ENCODE measurements at places on chromosomes 3 and 15.

- no peak for DNase-seq
Observed at GRCh38 chr15:60720493-60721256, 241.7 kb upstream of the ICE2 start.

DNA sequence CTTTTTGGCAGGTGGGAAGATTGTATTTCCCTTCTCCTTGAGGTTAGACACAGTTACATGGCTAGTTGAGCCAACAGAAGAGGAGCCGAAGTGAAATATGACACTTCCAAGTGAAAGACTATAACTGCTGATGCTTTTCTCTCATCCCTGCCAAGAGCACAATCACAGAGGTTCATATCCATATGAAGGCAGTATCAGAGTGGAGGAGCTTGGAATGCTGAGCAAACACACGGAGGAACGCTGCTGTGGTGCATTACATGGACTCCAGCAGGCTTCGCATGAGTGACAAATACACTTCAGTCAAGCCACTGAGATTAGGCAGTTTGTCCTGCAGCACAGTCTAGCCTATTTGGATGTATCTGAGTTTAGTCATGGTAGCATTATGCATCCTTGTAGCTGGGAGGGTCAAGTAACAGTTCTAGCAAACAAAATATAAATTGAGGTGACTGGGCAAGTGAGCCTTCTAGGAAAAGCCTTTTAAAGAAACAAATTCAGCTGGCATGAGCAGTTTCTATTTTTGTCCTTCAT is 5.4 kb downstream of the IQCF6 start:
- no peak for DNase-seq

- DNase-seq: peak; percentile 43
Observed at GRCh38 chr15:77821188-77821958, 188.7 kb upstream of the LINGO1 start.

DNA sequence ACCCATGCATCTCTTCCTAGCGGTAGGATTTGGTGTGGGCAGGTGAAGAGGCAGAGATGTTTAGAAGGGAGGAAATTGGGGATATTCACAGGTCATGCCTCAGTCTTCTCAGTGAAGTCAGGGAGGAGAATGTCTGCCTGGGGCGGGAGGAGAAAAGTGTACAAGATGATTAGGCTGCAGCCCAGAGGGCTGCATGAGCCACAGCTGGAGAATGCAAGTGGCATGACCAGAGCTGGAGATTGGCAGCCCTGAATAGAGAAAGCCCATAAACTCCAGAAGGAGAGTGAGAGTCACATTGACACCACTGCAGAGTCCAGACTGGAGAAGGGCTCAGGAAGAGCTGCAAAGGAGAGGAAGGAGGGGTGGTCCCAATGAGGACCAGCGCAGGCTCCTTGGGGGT is 22.6 kb downstream of the PDHB start:
- DNase-seq: no peak

DNA sequence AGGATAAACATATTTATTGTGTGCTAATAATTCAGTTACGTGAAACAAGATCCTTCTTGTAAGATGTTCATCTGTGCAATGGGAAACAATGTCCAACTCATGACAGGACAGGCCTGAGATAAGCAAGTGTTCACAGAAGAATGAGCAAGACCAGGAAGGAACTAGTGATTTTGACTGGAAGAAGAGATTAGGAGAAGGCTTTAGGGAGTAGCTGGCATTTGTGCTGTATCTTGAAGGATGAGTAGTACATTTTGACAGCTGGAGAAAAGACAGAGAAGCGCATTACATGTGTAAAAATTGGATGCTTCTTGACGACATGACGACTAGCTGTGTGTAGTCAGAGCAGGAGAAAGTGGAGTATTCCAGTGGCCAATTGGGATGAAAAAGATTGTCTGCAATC is 48.4 kb downstream of the GBE1 start:
- DNase-seq: no peak

- no peak for DNase-seq
Observed at GRCh38 chr15:78055919-78056713, 21.4 kb downstream of the TBC1D2B start.

DNA sequence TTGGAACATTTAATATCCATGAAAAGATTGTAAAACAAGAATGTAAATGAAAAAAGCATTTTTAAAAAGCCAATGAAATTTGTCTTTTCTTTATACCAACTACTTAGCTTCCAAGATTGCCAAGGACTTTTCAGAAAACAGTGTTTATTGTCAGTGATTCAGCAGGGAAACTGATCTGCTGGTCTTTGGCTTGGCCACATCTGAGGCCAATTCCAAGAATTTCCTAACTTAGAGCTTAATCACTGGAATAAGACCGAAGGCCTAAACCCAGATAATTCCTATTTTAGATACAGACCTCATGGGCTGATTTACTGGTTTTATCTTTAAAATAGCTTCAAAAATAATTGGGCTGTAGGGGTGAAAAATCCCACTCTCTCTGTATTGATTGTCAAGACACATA is 260.5 kb upstream of the RORA start:
- DNase-seq: no peak

GRCh38 chr15:67067930-67068551 is 2.6 kb downstream of the SMAD3 start:
- DNase-seq: no peak

DNA sequence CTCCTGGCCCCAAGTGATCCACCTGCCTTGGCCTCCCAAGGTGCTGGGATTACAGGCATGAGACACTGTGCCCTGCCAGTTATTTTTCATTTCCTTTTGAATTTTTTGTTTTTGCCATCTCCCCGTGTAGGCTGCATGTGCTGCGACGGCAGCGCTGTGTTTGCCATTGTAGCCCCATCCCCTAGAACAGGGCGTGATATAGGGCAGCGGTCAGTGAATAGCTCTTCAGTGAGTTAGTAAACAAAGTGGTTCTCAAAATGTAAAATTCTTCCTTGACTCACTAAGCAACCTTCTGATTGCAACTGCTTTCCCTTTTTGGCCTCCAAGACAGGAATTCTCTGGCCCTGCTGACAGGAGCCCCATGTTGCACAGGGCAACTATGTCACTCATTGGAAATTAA is 138.1 kb upstream of the CTDSPL start:
- no peak for DNase-seq

DNA sequence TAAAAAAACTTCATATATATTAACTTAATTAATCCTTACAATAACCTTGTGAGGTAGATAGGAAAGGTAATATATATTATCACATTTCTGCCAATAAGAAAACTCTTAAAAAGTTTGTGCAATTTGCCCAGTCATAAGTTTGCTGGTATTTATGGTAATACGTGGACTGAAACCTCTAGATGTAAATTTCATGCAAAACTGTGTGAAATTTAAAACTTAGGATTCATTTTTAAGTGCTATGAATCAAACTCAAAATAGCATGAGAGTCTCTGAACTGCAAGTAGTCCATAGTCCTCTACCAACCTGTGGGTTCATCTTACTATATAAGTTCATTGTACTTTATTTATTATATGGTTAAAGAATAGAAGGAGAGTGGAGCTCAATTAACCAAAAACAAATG is 56.4 kb downstream of the ZBTB20 start:
- no peak for DNase-seq

- DNase-seq: no peak
Observed at GRCh38 chr3:194072097-194072428, 63.9 kb upstream of the HES1 start.

- DNase-seq: no peak
Observed at GRCh38 chr15:29383367-29383766, 113.7 kb upstream of the NSMCE3 start.

DNA sequence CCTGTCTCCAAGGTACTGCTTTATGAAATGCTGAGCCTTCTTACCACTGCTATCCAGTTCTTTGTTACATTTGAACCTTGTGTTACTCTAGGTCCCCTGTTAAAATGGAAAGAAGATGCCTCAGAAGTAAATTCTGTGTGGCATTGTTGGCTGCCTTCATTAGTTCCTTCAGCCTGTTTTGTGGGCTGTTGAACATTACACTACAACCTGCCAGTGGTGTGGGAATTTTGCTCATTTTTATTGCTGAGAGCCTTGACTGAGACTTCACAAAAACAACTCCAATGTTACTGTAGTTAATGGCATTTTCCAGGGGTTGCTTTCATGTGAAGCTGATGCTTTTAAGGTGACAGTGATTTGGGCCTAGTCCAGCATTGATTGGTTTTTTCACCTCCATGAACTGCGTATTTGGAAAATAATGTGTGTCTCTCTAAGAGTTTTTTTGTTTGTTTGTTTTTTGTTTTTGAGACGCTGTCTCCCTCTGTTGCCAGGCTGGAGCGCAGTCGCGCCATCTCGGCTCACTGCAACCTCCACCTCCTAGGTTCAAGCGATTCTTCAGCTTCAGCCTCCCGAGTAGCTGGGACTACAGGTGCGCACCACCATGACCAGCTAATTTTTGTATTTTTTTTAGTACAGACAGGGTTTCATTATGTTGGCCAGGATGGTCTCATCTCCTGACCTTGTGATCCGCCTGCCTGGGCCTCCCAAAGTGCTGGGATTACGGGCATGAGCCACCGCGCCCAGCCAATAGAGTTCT is 4.3 kb downstream of the MAPK6 start:
- DNase-seq: peak; percentile 33

DNA sequence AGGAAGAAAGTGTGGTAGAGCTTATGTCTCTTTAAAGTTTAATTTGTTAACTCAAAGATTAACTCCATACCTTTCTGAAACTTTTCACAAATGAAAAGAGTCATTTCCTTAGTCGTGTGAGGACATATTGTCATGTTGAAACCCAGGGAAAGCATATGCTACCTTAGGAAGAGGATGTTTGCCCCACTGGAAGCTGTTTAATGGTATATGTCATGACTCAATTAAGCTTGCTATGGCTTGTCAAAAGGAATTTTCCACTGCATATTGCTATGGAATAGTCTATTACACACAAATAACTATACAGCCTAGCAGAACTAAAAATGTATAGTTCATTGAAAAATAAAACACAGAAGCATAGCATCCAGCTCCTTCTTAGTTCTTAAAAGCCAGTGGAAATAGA is 69.9 kb downstream of the NSUN3 start:
- DNase-seq: no peak

- no peak for DNase-seq
Observed at GRCh38 chr3:9855594-9855993, 11.8 kb upstream of the RPUSD3 start.

DNA sequence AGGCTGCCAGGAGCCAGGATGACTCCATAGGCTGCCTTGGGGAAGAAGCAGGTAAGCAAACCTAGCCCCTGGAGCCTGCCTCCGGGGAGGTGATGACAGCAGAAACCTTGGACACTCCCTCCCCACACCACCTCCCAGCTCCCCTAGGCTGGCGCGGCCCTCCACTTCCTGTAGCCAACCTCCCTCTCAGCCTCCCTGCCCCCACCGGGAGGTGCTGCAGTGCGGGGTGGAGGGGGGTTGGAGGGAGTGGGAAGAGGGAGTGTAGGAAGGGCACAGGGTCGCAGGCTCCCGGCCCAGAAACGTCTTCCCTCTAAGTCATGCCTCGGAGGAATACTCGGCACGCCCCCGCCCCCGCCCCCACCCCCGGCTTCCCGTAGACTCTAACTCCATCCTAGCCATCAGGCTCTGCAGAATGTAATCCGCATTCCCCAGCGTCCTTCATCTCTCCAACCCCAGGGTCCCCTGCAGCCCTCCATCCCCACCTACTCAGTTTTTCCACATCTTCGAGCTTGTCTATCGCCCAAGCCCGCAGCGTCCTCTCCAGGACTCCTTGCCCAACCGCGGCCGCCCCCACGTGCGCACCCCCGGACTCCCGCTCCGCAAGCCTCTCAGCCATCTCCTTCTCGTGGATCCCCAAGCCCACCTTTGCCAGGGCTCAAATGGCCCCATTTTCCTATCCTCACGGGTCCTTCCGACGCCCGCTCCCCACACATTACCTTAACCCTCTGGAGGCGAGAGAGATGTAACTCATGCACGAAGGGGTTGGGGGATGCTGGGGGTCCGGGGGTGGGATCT is 528 bp downstream of the LPCAT4 start:
- no peak for DNase-seq

DNA sequence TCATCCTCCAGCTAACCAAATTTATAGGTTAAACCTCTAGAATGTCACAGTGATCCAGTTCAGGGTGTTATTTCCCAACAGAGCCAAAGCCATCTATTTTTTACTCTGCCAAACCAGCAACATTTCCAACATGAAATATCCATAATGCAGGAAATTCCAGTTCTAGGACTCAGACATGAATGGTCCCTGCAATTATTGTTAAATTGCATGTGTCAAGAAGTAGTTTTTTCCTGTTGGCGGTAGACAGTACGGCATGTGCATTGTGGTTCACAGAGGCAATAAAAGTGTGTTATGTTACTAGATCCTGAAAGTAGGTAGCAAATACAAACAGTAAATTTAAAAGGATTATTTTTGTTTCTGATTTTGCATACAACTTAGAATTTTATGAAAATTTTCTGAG is 215.7 kb upstream of the THBS1 start:
- DNase-seq: no peak

DNA sequence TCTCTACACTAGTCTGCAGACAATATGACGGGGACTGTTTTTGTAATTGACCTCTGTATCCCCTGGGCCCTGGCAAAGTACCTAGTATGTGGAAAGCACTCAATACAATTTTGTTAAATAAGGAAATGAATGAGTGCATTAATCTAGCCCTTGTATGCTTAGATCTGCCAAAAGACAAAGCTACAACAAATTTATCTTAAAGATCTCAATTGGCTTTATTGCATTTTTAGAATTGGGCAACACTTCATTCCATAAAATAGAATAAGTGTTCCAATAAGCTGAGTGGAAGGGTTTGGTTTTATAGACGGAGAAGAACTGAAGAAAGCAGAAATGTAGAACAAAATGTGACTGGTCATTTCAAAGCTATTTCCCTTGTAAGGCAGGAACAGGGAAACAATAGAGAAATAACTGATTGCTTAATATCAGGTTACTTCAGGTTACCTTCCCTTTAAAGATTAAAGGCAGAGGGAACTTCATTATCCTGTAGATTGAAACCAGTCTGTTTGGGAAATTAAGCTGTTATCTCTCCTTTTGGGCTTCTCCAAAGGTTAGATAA is 108.3 kb upstream of the MME start:
- DNase-seq: no peak
